Hypothalamus (tissue), 51 donors: ENCODE measurements at places on chromosomes 6 and 20.

DNA sequence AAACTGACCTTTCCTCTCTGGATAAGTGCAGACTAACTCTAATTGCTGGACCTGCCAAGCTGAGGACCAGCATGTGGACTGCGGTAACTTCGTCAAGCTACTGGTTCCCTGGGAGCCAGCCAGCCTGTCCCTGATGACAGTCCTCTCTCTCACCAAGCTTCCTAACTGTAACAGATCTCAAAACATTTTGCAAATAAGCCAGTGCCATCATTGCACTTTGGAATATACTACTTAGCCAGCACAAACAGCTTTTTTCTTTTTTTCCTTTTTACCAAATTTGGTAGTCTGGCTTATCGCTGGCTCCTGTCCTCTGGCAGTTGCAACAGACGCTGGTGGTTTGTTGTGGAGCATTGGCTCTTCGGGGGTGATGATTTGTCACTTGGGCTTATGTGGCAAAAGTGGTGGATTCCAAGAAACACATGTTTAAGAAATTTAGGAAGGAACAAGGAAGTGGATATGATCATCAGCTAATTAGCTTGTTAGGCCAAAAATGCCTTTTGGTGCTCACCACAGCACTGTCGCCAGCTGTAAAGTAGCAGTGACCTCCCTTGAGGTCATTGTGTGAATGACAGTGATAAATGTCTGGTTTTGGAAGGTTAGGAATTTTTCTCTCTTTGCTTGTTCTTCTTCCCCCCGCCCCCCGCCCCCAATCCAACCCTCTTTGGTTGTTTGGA is 171.7 kb downstream of the CLIC5 start:
- no peak for DNase-seq

DNA sequence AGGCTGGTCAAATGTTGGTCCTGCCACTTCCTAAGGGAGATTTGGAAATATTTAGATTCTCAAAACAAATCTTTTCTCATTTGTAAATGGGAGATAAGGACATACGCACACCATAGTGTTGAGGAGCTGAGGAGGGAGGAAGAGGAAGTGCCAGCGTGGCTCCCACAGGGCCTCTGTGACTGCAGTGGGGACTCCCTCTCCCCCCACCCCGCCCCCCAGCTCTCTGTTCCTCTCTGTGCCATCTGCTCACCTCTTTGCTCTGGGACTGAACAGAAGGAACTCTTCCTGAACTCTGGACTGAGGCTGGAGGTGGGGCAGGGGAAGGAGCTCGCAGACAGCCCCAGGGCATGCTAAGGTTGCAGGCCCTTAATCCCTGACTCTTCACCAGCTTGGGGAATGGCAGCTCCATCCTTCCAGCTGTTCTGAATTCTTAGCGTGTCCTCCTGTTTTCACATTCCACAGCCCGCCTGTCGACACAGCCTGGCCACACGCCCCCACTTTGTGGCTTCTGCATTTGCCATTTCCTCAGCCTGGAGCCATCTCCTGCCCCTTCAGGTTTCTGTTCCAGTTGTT is 11.4 kb downstream of the DDX27 start:
- no peak for DNase-seq

DNA sequence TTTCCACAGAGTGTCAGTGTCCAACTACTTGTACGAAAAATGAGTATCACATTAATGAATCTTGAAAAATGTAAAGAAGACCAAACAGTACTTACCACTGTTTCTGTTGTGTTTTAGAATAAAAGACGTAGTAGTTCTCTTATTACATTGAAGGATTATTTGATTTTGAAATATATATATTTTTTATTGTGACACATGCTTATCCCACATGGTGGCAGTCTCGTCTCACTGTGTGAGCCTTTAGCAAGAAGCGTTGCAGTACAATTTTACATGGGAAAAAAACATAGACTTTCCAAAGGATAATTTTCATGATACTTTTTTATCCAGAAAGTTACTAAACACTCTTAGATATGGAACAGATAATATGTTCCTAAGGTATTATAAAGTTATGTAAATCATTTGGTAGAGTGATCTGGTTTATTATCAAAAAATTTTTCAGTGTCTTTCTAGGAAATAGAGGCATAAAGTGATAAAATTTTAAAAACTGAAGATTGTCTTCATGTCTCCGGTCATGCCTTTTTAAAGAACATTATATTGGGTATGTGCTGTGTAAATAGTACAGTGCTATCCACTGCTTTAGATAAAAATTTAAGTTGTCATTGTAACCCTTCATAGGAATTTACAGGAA is 117.5 kb upstream of the SAMD5 start:
- DNase-seq: no peak

GRCh38 chr6:157718503-157719187 is 104.4 kb upstream of the SNX9 start:
- no peak for DNase-seq

GRCh38 chr6:52840763-52841585 is at the start of gene GSTA5:
TSS of gene GSTA5 (minus strand) at chr6:52840813.
- no peak for DNase-seq

- DNase-seq: no peak
Observed at GRCh38 chr6:45327956-45328522, at the start of gene RUNX2. TSS of gene RUNX2 (plus strand) at chr6:45328330. CDS start at chr6:45328727, 397 bp downstream.

DNA sequence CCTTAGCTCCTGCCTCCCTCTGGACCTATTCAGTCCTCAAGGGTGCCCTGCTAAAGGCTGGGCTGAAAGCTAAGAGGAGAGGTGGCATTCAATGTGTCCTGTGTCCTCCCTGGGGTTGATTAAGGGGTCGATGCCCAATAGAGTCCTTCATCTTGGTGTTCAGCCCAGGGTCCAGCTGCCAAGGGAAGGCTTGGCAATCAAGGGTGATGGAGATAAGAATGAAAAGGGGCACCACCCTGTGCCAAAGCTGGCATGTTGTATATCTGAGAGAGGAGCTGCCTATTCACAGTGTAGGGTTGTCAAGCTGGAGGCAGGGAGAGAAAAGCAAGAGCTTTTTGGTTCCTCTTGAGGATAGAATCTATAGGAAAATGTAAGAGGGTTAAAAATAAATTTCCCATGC is 12.3 kb downstream of the C20orf173 start:
- DNase-seq: no peak

GRCh38 chr20:41733151-41733550 is 115.0 kb upstream of the CHD6 start:
- DNase-seq: no peak

DNA sequence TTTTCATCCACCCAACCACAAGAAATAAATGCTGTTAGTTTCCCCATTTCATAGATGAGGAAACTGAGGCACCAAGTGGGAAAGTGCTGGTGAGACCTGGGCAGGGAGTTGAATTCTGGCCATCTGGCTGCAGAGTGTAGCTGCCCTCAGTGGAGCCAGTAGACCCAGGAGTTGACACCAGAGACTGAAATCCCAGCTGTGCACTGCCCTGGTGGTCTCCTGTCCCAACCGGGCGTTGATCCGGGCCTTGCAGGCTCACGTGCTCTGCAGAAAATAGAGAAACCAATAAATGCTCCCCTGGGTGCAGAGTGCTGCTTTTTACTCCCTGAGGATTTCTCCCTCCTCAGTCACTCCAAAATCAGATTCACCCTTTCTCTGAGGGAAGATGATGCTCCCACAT is 18.4 kb downstream of the HLA-F start:
- DNase-seq: no peak

- no peak for DNase-seq
Observed at GRCh38 chr6:127912914-127913313, 12.1 kb upstream of the THEMIS start.

- DNase-seq: no peak
Observed at GRCh38 chr6:34158876-34159275, 13.0 kb upstream of the GRM4 start.

DNA sequence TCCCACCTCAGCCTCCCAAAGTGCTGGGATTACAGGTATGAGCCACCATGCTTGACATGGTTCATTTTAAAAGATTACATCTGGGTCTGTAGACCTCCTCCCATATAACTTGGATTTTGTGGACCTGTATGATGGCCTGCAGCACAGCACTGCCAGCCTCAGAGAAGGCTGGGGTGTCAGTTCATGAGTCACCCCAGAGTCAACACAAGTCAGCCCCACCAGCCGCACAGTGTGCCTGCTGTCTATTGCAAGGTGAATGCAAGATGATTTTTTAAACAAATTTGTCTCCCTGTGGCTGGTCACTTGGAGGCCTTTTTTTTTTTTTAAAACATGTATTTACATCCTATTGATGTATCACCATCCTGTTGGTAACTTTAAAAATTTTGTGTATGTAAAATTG is 76.7 kb downstream of the RREB1 start:
- no peak for DNase-seq

- no peak for DNase-seq
Observed at GRCh38 chr6:131068165-131068564, 5.1 kb upstream of the EPB41L2 start.

DNA sequence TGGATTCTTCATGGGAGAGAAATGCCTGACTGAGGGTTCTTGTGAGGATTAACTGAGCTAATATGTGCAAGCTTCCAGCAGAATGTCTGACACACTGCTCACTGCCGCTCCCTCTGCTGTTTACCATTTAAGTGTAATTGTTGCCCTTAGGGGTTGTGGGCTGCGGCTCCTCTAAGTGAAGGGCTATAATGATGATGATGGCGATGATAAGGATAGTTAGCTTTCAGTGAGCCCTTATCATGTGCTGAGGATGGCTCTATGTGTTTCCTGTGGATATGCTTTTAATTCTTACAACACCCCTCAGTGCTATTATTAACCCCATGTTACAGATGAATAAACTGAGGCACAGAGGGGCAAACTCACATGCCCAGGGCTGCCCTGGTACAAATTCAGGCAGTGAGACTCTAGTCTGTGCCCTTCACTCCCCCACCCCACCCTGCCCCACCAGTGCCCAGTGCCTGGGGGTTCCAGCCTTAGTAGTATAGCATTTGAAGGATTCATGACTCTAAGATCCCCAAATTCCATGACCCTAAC is 33.4 kb downstream of the TGM2 start:
- no peak for DNase-seq

DNA sequence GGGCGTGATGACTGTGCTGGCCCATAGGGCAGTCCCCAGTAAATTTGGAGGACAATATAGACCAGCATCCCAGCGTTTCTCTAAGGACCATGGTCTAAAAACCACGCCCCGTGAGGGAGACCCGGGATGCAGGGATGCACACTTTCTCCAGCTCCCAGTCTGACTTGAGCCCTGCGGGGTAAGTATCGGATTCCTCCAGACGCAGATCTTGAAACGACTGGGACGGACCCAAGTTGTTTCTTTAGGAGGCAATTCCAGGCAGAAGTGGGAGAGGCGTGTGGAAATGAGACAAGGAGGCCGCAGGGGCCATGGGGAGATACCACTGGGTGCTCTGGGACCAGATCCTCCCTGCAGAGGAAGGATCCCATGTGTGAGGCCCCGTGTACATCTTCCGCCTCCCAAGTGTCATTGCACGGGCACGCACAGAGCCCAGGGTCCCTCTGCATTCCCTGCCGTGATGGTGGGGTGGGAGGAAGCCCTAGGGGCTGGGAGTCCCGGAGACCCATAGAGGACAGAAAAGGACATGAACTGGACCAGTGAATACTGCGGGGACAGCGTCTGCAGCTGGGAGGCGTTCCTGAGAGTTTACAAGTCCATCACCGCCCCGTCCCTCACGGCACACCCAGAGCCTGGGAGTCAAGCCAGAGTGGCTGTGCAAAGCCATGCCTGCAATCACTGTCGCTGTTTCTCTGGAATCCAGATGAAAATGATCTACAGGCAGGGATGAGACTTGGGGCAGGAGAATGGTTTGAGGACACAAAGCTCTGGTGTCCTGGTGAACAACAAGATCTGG is 522.9 kb downstream of the CDH26 start:
- no peak for DNase-seq

DNA sequence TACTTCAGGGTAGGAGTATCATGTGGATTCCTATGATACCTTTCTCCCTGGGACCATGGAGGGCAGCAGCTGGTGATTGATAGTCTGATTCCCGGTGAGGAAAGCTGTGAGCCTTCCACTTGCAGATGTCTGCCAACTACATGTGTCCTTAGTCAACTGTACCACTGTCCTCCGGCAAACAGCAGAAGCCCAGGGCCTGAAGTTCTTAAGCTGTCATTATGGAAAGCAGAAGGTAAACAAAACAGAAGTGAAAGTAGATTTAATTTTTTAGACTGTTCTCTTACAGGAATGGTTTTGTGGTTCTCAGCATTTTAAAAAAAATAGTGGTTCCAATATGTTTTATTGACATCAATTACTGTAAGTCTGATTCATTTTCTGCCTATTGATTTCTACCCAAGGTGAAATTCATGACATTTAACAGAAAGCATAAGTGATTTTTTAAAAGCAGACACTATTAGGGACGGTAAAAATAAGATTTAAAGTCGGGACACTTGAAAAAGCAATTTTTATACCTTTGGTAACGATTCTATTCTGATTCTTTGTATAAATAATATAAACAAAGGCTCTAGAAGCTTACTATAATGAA is 36.6 kb downstream of the PTPN1 start:
- DNase-seq: no peak

DNA sequence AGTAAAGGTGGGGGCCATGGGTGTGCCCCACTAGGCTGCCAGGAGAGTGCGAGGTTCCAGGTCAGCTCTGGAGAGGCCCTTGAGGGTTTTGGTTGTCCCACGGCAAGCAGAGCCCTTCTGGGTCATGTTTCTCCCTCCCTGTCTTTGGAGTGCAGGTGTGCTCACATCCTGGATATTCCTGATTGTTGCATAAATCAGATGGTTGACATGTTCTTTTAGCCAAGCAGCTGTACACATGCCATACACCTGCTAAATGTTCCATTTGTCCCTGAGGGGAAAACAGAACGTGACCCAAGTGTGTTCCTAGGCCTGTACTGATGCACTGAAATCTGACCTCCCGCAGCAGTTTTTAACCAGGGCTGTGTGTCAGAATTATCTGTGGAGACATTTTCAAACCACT is 77.5 kb upstream of the BEND3 start:
- DNase-seq: no peak

DNA sequence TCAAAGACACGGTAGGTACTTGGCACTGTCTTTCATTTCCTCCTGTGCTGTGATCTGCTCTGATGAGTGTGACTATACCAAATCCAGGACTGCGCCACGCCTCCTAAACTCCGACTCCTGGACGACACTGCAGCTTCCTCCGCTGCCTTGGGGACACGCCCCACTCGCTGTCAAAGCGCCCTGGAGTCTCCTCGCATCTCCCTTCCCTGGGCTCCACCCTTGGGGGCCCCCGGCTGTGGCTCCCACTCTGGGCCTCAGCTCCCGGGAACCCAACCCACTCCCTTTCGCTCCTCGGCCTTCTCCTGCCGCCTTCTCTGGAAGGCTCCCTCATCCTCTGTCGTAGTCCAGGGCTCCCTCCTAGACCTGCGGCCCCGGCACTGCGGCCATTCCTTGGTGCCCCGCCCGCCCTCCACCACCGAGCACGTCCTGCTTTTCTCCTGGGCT is 61.2 kb downstream of the RSPH3 start:
- no peak for DNase-seq

GRCh38 chr6:117601811-117602150 is 530 bp downstream of the GOPC start:
- no peak for DNase-seq

GRCh38 chr20:3927486-3928291 is 38.5 kb downstream of the PANK2 start:
- no peak for DNase-seq
